ENCODE measurements at places on chromosomes 3 and 15. TPM values are rescaled to one million over a fixed set of nuclear protein-coding genes. Genes with fewer than 3 reads are reported as not detected.

The ELL3 gene
- 84.1 TPM for total RNA-seq

The TNFAIP8L3 gene
- total RNA-seq: 4.6 TPM

The MUSTN1 gene
- total RNA-seq: 16.2 TPM

The ISLR gene
- 22.8 TPM for total RNA-seq

The ATG3 gene
- 52.0 TPM for total RNA-seq

The GPR27 gene
- not detected for total RNA-seq

The RPL22L1 gene
- total RNA-seq: 65.2 TPM

DNA sequence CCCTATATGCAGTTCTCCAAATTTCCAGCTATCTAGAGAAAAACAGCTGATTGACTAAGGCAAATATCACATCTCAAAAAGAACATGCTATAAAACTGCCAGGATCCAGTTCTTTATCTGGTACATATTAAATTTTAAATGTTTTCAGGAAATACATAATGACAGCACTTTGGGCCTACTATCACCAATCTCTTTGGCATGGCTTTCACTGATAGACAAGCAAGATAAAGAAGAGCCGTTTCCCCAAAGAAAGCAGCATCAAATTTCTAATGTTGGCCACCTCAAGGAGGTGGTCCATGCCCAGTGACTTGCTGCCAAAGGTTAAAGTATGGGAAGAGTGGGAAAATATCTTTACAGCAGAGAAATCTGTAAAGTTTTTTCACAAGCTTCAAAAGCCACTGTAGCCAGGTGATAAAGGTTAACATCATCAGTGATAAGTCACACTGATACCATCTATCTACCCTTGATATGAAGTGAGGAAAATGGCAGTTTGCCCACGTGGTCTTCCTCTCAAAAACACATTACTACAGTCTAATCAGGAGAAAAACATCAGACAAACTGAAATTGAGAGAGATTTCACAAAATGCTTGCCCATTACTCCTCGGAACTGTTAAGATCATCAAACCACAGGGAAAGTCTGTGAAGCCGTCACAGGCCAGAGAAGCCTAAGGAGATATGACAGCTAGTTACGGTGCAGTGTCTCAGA, 46.4 kb upstream of the C15orf61 start:
- no peaks in the 10 kb centered on the region for H3K36me3 ChIP-seq
- H3K27ac ChIP-seq: no peak overlapping the region
- no peak for DNase-seq
- H3K4me1 ChIP-seq: no peaks in the 10 kb centered on the region
- H3K27me3 ChIP-seq: no peaks in the 10 kb centered on the region
- H3K4me3 ChIP-seq: no peak overlapping the region

DNA sequence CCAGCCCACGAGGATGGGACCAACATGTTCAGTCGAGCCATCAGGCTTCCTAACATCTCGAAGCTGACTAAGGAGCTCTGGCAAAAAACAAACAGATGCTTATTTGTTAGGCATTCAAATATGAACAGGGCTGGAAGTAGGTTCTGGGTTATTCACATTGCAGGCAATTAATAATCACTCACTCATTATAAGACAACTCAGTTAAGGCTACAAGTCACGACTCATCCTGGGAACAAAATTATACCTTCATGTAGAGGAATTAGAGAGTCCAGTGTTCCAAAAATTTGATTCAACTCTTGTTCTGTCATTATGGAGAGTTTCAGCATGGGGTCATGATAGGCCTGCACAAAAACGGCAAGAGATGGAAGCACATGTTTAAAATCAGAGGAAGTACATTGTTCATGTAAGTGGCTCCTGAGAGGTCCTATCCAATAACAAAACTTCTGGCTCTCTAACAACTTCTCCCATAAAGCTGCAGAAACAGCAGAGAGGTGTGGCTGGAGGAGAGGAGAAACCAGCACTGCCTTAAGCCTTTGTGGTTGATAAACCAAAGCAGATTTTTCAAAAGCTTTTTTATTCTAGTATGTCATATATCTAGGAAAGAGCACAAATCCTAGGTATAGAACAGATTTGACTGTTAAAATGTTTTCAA, 50.6 kb downstream of the ARHGEF3 start:
- H3K27me3 ChIP-seq: no peaks in the 10 kb centered on the region
- H3K27ac ChIP-seq: no peak overlapping the region
- H3K36me3 ChIP-seq: peaks cover 4% of the 10 kb centered on the region
- H3K4me3 ChIP-seq: no peak overlapping the region
- peaks cover 12% of the 10 kb centered on the region for H3K4me1 ChIP-seq
- DNase-seq: no peak

DNA sequence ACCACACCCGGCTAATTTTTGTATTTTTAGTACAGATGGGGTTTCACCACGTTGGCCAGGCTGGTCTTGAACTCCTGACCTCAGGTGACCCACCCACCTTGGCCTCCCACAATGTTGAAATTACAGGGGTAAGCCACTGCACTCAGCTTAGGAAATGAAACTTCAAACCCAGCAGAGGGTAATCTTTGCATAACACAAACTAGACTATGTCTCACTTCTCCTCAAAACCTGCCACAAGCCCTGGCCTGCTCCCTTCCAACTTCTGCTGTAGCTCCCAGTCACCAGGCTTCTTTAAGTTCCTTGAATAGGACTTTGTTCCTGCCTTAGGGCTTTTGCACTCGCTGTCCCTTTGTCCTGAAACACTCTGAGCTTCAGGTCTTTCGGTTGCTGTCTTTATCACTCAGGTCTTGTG, 39.2 kb upstream of the SEMA4B start:
- peaks cover 16% of the 10 kb centered on the region for H3K4me1 ChIP-seq
- H3K27ac ChIP-seq: peak overlapping the region; percentile 76
- H3K4me3 ChIP-seq: no peak overlapping the region

DNA sequence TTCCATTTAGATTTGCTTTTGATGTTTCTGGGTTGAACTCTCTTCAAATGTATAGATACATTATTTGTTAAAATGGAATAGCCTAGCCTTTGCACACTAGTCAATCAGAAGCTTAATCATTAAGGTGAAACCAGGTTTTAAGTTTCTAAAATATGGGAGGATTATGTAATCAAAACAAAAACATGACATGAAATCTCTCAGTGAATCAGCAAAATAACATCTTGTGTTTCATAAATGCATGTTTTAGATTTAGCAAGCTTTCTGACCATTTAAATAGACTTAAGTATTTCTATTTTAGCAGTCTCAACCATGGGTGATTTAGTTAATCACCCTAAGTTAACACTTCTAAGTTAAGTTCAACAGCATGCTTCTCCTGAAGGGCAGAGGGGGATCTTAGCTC, 11.3 kb downstream of the GTF2E1 start:
- peaks cover 15% of the 10 kb centered on the region for H3K36me3 ChIP-seq
- DNase-seq: no peak
- H3K27me3 ChIP-seq: no peaks in the 10 kb centered on the region
- no peaks in the 10 kb centered on the region for H3K4me1 ChIP-seq

DNA sequence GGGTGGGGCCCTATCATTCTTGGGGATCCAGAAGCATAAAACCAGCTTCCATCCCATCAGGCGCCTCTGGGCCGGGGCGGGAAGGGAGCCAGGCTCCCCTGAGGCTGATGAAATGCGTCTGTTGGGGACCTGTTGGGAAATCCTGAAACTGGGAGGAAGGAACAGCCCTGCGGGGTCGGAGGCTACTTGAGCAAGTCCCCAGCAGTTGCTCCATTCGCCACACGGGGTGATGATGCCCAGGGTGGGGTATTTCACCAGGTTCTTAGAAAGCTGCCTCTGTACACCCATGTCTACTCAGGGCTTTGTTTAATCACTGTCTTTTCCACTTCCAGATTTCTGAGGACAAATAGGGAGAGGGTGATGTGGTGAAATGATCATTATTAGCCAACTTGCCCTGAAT, 25.4 kb upstream of the TSEN2 start:
- H3K27ac ChIP-seq: no peak overlapping the region
- H3K27me3 ChIP-seq: no peaks in the 10 kb centered on the region
- no peaks in the 10 kb centered on the region for H3K4me1 ChIP-seq
- DNase-seq: no peak
- no peaks in the 10 kb centered on the region for H3K36me3 ChIP-seq

GRCh38 chr3:73029321-73029796, 32.1 kb upstream of the EBLN2 start:
- H3K4me3 ChIP-seq: no peak overlapping the region
- no peak overlapping the region for H3K27ac ChIP-seq
- no peaks in the 10 kb centered on the region for H3K27me3 ChIP-seq
- no peaks in the 10 kb centered on the region for H3K36me3 ChIP-seq
- no peak for DNase-seq

GRCh38 chr3:114219741-114220140, 17.6 kb downstream of the ZNF80 start:
- no peaks in the 10 kb centered on the region for H3K36me3 ChIP-seq
- no peak overlapping the region for H3K4me3 ChIP-seq
- H3K4me1 ChIP-seq: no peaks in the 10 kb centered on the region
- no peaks in the 10 kb centered on the region for H3K27me3 ChIP-seq

- no peak overlapping the region for H3K27ac ChIP-seq
- H3K4me3 ChIP-seq: peak overlapping the region; percentile 5
- DNase-seq: no peak
- H3K27me3 ChIP-seq: no peaks in the 10 kb centered on the region
- no peaks in the 10 kb centered on the region for H3K4me1 ChIP-seq
Measured at GRCh38 chr3:192331749-192332385, 395.5 kb downstream of the FGF12 start.

- H3K4me1 ChIP-seq: no peaks in the 10 kb centered on the region
- H3K36me3 ChIP-seq: no peaks in the 10 kb centered on the region
- H3K4me3 ChIP-seq: no peak overlapping the region
Measured at GRCh38 chr3:150385296-150386242, 22.5 kb upstream of the TSC22D2 start.

DNA sequence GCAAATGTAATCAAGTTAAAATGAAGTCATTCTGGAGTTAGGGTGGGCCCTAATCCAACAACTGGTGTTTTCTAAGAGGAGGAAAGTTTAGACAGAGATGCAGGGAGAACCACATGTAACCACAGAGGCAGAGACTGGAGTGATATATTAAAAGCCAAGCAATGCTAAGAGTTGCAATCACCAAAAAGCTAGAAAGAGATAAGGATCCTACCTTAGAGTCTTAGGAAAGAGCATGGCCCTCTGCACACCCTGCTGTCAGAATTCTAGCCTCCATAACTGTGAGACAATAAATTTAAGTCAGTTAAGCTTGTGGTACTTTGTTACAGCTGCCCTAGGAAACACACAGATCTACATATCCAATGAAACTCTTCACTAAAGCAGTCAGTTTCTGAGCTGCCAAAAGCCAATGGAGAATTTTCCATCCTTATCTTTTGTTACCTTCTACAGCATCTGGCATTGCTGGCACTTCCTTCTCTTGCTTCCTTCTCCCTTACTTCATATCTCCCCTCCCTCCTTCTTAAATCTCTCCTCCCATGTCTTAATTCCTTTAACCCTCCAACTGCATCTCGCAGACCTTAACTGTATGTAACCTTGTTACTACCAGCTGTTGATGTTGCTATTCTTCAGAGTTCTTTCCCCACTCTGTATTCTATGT, 11.2 kb downstream of the DCBLD2 start:
- no peaks in the 10 kb centered on the region for H3K4me1 ChIP-seq
- no peak overlapping the region for H3K27ac ChIP-seq
- DNase-seq: no peak
- no peak overlapping the region for H3K4me3 ChIP-seq

- no peak for DNase-seq
- H3K27me3 ChIP-seq: no peaks in the 10 kb centered on the region
- H3K4me1 ChIP-seq: no peaks in the 10 kb centered on the region
- H3K36me3 ChIP-seq: no peaks in the 10 kb centered on the region
- no peak overlapping the region for H3K4me3 ChIP-seq
Measured at GRCh38 chr15:86917361-86917671, 837.6 kb downstream of the AGBL1 start.

GRCh38 chr3:146701246-146701645, 96.1 kb upstream of the PLSCR5 start:
- H3K4me3 ChIP-seq: no peak overlapping the region
- DNase-seq: no peak
- no peaks in the 10 kb centered on the region for H3K4me1 ChIP-seq
- H3K36me3 ChIP-seq: no peaks in the 10 kb centered on the region
